ENCODE measurements at places on chromosomes 13 and 19. TPM values are rescaled to one million over a fixed set of nuclear protein-coding genes. Genes with fewer than 3 reads are reported as not detected.
A peak's percentile ranks its signal among the peaks of the same experiment; 100 is the strongest.

The PCP2 gene
- not detected for total RNA-seq

The ERICH6B gene
- not detected for total RNA-seq

The F7 gene
- not detected for total RNA-seq

The CDC42EP5 gene
- total RNA-seq, result 1.2 TPM

DNA sequence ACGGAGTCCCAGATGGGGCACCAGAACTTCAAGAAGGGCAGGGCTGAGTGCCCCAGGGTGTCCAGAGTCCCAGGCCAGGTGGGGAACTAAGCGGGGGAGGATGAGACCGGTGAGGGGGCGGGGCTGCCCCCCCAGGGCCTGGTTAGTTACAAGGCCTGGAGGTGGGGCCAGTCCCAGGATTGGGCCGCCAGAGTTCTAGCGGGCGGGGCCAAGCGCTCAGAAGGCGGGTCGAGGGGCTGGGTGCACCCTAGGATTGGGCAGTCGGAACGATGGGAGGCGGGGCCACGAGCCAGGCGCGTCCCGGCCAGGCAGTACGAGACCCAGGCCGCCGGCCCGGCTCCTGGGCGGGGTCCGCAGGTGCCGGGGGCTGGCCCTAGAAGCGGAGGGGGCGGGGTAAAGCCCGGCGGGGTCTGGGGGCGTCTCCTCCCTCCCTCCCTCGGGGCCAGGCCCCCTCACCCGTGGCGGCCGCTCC, 571 bp downstream of the ZNF653 start:
- peak; percentile 80 for DNase-seq

- no peak for DNase-seq
Measured at GRCh38 chr13:59416561-59416960, 747.2 kb downstream of the DIAPH3 start.

DNA sequence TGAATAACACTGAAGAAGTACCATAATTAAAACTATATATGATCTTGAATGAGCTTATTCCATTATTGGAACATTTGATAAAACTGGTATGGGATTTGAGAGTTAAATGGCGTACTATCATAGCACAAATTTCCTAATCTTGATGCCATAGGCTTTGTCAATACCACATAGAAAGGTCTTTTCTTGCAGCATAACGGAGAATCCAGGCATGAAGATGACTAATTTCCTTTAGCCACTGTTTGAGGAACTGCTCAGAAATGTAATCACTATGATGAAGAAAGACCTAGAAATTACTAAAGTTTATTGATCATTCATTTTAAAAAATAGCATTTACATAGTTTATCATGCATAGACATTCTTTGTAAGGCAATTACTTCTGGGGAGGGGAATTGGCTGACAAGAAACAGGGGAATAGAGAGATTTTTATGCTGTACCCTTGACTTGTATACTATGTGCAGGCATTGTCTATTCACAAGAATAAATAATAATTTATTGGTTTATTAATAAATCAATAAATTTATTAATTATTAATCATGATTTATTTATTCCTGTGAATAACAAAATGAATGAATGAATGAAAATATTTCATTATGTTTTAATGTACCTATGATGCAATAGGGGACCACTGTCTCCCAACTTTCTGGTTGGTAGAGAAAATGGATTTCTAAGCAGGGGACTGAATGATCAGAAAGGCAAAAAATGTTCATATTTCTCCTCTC, 2676.6 kb downstream of the PCDH9 start:
- no peak for DNase-seq

DNA sequence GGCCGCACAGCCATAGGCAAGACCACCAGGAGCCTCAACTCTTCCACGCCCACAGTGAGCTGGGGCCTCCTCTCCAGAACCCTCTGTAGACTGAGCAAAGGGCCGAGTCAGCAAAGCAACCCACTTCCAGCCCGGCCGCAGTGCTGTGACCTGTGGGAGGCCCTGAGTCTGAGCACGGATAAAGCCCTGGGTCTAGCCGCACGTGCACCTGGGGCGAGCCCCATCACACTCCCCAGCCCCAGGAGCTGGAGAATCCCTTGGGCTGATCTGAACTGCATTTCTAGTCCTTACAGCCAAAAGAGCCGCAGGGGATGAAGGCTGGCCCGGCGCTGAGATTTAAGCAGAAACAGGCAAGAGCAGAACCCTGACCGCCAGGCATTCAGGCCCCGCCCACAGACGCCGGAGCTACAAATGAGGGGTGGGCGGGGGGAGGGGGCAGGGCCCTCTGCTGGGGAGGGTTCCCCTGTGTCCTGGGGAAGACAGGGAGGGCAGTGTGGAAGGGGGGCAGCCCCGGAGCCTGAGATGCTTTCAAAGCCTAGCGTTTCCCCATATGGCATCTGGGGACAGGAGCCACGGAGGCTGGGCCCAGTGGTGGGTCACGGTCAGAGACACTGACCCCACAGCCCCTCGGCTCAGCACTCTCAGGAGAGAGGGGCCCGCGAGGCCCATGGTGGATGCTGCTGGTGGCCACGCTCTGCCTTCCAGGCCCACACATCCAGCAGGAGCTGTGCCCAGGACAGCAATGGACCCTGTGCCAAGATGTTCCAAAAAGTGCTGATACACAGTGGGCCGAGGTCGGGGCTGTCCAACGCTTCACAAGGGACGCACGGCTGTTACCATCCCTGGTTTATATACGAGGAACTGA, 4.9 kb downstream of the TMEM259 start:
- DNase-seq, result no peak

DNA sequence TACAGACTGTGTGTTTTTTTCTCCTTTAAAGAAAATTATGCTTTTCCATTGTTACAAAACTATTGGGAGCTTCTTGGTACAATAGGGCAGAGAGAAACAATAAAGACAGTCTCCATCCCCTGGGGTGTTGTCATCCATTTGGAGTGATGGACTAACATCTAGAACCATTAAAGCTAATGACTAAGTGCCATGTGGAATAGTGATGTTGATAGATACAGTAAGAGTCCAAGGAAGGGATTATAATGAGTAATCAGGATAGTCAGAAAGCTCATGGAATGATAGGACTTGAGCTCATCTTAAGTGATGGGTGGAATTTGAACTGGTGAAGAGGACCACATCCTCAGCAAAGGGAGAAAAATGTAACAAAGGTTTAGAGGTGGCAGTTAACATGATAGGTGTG, 24.1 kb upstream of the FRY start:
- DNase-seq, result no peak

GRCh38 chr19:12202250-12202649, 39.4 kb downstream of the ZNF136 start:
- DNase-seq, result no peak

DNA sequence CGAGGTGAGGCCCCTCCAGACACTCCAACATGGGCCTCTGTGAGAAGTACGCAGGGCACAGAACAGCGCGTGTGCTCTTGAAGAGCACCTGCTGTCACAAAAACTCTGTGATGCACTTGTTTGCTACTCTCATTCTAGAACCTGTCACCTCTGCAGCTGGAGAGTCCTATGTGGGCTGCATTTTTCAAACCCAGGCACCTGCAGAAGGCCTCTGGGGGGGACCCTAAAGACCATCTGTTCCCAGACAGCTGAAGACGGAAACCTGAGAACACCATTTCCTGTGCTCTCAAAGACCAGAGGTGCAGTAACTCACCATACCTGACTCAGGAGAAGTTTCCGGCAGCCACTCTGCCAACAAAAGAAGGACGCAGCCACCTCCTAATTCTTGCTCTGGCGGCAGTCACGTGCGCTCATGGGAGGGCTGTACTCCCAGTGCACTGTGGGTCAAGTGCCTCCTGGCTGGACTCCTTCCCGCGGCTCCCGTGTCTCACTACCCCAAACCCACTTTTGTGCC, 28.1 kb downstream of the RANBP3 start:
- no peak for DNase-seq

- DNase-seq, result no peak
Measured at GRCh38 chr19:50358483-50359327, 6.7 kb downstream of the NAPSA start.

- DNase-seq, result no peak
Measured at GRCh38 chr19:6728346-6728745, 7.9 kb upstream of the C3 start.

GRCh38 chr19:45446295-45446694, 21.5 kb upstream of the FOSB start:
- DNase-seq, result no peak

DNA sequence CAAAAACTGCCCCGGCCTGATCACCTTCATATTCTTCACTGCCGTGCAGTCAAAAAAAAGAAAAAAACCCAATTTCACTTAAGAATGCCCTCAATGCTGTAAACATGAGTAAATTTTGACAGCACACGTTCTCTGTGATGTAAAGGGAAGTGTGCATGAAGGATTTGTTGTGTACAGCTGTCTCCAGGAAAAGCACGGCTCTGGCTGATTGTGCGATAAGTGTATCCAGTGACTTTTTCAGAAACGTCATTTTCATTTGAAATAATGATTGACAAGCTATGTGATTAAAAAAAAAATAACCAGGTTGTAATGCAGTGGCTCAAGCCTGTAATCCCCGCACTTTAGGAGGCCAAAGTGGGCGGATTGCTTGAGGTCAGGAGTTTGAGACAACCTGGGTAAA, 39.6 kb downstream of the ANKRD10 start:
- no peak for DNase-seq

DNA sequence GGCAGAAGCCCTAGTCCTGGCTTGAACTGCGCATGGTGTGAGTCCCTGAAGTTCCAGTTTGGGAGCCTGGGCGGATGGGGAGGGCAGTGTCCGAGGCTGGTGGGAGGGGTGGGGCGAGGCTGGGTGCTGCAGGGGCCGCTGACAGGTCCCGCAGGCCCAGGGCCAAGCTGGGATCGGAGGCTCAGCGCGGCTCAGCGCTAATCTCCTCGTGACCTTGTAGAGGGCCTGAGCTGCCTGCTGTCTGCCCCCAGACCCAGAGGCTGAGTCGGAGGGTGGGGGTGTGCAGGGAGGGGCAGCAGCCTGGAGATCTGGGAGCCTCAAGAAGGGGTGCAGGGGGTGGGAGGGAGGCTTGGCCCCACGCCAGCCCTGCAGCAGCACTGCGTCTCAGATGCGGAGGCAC, 3.0 kb downstream of the ATP1A3 start:
- no peak for DNase-seq
